Gastrocnemius medialis (tissue), 4 donors: ENCODE measurements at places on chromosomes 4 and X. TPM values are rescaled to one million over a fixed set of nuclear protein-coding genes. Genes with fewer than 3 reads are reported as not detected.

Gene SLC7A11
- total RNA-seq, result not detected

Gene FBXL5
- 81.7 TPM for total RNA-seq

- no peak for DNase-seq
These were observed 299.7 kb downstream of the LDB2 start for GRCh38 chr4:16598597-16599206.

DNA sequence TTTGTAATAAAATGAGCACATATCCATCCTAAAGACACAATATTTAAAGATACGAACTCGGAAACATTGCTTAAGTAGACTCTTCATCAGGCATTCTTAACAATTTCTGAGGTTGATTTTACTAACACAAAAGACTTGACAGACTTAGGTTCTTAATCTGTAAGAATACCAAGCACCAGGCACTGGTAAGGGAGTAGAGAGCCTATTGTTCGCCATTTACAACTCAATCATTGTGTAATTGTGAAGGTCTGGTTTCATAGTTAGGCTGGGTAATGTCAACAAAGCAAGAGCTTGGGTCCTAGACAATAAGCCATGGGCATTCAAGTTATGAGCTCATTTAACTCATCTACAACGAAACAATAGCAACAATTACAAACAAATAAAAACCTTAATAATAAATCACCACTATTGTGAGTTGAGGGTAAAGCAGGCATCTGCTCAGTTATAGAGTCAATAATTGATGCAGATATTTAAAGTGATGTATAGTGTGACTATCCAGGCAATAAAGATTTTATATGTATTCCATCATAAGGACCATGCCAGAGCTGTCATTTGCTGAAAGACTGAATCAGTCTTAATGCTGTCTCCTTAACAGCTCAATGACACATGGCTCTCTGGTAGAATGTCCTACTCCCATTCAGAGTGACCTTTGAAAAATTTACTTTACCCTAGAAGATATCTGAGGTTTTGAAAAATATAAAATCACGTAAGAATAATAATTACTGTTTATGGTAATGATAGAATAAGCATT lies 664.0 kb upstream of the PCDH7 start:
- DNase-seq, result no peak

DNA sequence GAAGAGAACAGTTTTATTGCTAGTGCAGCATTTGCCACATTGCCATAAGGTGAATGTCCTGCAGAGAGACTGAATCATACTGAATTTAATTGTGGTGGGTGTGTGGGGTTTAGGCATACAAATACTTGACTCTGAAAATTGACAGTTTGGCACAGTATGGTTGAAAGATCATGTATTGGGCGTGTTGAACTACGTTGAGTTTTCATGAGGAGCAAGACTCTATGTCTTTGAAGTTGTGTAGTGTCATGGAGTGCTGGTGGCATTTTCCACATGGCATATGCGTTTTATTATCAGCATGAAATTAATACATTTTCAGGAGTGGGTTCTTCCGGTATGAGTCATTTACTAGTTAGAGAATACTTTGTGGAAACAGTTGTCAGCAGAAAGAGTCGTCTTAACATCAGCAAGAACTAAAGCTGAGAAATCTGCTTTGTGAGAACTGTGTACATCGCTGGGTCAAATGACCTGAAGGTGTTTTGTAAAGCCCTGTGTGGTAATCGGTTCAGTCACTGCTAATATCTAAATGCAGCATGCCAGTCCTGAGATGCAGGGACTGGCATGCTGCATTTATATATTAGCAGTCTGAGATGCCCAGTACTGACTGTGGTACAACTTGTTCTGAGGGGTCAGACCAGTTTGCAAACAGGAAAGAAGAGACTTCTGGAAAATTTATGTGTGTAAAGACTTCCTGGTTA lies 50.3 kb downstream of the ARHGAP10 start:
- peak; percentile 38 for DNase-seq

DNA sequence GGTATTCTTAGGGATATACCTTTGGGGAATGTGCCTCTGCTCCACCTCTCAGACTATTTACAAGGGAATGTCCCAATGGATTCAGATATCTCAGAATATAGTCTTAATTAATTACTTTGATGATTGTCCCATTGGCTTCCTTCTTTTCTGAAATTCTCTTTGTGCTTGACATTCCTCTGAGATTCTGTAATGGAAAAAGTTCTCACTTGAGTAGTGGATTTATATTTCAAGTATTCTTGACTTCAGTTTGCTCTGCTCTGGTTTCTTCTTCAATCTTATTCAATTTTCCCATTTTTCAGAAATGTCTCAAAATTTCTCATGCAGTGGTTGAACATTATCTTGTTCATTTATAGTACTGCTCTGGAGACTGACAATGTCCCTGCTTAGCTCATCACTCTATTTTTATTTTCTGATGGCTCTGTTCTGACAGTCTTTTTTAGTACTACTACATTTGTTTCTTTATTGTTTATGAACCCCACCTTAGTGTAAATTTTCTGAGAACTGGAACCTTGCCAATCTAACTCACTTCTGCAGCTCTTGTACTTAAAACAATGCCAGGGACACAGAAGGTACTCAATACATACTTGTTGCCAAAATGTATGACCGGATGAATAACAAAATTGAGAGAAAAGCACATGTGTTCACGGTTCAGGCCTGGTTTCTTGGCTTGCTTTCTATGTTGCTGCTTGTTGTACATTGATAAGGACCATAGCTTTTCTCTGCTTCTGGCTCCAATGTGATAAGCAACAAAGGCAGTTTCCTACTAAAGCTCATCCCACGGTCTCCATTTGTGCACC lies 471.7 kb downstream of the GASK1B start:
- DNase-seq, result no peak
